ENCODE measurements at places on chromosomes 16 and 17. TPM values are rescaled to one million over a fixed set of nuclear protein-coding genes. Genes with fewer than 3 reads are reported as not detected.

- no peaks in the 10 kb centered on the region for H3K27me3 ChIP-seq
- H3K27ac ChIP-seq, result peak overlapping the region; percentile 88
- DNase-seq, result peak; percentile 27
Observed at GRCh38 chr17:15261802-15262290, 3.3 kb downstream of the PMP22 start.

GRCh38 chr17:34475296-34475695 is 104.1 kb upstream of the TMEM132E start:
- no peak for DNase-seq
- no peak overlapping the region for H3K27ac ChIP-seq
- H3K36me3 ChIP-seq, result no peaks in the 10 kb centered on the region
- no peaks in the 10 kb centered on the region for H3K4me1 ChIP-seq
- H3K4me3 ChIP-seq, result no peak overlapping the region

DNA sequence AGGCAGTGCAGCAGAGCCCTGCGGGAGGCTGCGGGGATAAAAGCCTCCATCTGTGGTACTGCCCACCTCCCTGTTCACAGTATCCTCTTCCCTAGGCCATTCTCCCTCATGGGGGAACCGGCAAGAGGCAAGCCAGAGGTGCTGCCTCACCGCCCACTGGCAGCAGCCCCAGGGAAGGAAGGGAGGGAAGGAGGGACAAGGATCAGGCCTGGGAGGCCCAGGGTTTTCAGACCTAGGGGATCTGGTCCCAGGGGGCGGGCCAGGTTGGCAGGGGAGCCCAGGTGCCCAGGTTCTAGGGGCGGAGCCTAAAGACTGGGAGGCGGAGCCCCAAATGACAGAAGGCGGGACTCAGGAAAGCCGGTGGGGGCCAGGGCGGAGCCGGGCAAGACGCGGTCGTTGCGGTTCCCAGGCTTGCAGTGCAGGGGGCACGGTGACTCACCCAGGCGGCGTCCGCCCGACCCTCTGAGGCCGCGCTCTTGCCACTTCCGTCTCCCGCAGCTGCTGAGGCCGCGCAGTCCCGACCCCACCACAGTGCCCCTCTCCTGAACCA is 3.0 kb upstream of the MTMR4 start:
- peak overlapping the region; percentile 91 for H3K27ac ChIP-seq
- H3K4me3 ChIP-seq, result peak overlapping the region; percentile 74
- peaks cover 28% of the 10 kb centered on the region for H3K4me1 ChIP-seq
- DNase-seq, result no peak
- H3K36me3 ChIP-seq, result no peaks in the 10 kb centered on the region

GRCh38 chr16:49854188-49854795 is 1.6 kb downstream of the ZNF423 start:
- H3K4me1 ChIP-seq, result peaks cover 5% of the 10 kb centered on the region
- H3K27ac ChIP-seq, result peak overlapping the region; percentile 79
- no peaks in the 10 kb centered on the region for H3K36me3 ChIP-seq
- peak overlapping the region; percentile 74 for H3K4me3 ChIP-seq

GRCh38 chr17:15341385-15341849 is at the start of gene TEKT3:
Gene TEKT3 (minus strand): TSS chr17:15341597. CDS start chr17:15331585, 10,012 bp downstream.
- H3K27me3 ChIP-seq, result no peaks in the 10 kb centered on the region
- H3K36me3 ChIP-seq, result no peaks in the 10 kb centered on the region
- no peak within 1 kb of the TSS for H3K27ac ChIP-seq

DNA sequence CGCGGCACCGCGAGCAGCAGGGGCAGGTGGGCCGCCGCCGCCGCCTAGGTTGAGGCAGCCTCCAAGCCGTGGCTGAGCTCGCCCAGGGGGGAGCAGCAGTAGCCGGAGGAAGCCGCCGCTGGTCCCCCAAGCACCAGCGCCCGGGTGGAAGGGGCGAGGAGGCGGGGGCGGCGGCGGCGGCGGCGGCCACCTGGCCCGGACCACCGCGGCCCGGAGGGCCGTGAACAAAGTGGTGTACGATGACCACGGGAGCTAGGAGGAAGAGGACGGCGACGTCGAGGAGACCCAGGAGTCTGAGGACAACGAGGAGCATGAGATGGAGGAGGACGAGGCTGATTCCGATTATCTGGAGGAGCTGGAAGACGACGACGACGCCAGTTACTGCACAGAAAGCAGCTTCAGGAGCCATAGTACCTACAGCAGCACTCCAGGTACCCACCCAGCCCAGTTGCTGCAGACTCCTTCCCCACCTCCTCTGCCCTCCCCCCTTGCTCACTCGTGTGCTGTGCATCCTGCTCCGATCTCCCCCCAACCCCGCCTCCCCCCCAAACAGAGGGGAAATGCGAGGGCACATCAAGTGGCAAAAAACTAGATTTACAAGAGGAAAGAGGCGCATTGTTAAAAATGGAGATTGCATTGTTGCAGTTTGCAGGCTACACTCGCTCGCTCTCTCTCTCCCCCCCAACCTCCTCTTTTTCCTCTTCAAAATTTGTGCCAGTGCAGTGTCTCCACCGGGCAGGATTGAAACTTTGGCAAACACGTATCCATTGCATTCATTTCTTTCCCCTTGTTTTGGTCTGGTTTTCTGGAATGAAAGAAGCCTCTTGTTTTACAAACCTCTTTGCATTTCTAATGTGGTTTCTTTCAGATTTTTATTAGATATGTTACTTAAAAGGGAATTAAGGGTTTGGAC is 41.8 kb upstream of the AMZ2 start:
- no peaks in the 10 kb centered on the region for H3K4me1 ChIP-seq
- H3K36me3 ChIP-seq, result no peaks in the 10 kb centered on the region
- no peaks in the 10 kb centered on the region for H3K27me3 ChIP-seq
- no peak for DNase-seq
- H3K27ac ChIP-seq, result peak overlapping the region; percentile 95

- H3K4me1 ChIP-seq, result peaks cover 17% of the 10 kb centered on the region
- no peaks in the 10 kb centered on the region for H3K27me3 ChIP-seq
- peak; percentile 86 for DNase-seq
- no peak overlapping the region for H3K4me3 ChIP-seq
Observed at GRCh38 chr16:70788668-70789594, 12.0 kb downstream of the VAC14 start.

GRCh38 chr17:69561462-69561861 is 147.0 kb downstream of the MAP2K6 start:
- no peaks in the 10 kb centered on the region for H3K27me3 ChIP-seq
- no peak overlapping the region for H3K27ac ChIP-seq
- no peak overlapping the region for H3K4me3 ChIP-seq
- no peak for DNase-seq
- no peaks in the 10 kb centered on the region for H3K36me3 ChIP-seq

DNA sequence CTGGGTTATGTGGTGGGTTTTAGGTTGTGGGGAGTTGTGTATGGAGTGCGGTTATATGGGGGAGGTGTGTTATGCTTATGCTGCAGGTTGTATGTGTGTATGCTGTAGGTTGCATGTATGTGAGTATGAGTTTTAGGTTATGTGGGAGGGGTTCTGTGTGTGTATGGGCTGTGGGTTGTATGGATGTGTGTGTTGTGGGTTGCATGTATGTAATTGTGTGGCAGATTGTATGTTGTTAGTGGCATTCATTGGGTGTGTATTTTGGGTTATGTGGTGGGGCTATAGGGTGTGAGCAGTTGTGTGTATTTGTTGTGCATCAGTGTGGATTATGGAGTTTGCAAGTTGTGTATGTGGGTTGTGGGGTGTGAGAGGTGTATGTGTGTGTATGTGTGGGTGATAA is 277.4 kb downstream of the NPIPA8 start:
- no peaks in the 10 kb centered on the region for H3K4me1 ChIP-seq
- H3K36me3 ChIP-seq, result no peaks in the 10 kb centered on the region
- no peak overlapping the region for H3K27ac ChIP-seq
- H3K27me3 ChIP-seq, result no peaks in the 10 kb centered on the region
- DNase-seq, result no peak

GRCh38 chr16:4614571-4615383 is at the start of gene UBALD1:
Gene UBALD1 (minus strand): TSS chr16:4614888. CDS start chr16:4614797, 91 bp downstream.
- peaks cover 32% of the 10 kb centered on the region for H3K4me1 ChIP-seq
- no peaks in the 10 kb centered on the region for H3K36me3 ChIP-seq
- peak within 1 kb of the TSS; percentile 89 for H3K4me3 ChIP-seq
- H3K27me3 ChIP-seq, result no peaks in the 10 kb centered on the region
- peak; percentile 88 for DNase-seq

DNA sequence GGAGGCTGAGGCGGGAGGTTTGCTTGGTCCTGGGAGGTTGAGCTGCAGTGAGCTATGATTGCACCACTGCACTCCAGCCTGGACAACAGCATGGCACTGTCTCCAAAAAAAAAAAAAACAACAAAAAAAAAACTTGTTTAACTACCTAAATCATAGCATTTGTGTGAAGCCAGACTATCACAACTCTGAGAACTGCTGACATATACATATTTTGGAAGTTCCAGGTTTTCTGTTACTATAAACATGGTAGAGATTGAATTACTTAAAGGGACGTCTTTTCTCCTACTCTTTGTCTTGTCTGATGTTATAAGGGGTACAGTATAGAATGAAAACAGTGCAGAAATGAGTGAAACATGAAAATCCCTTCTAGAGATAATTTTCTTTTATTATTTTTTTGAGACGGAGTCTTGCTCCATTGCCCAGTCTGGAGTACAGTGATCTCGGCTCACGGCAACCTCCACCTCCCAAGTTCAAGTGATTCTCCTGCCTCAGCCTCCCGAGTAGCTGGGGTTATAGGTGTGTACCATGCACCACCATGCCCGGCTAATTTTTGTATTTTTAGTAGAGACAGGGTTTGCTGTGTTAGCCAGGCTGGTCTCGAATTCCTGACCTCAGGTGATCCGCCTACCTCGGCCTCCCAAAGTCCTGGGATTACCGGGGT is 18.4 kb downstream of the ABCC1 start:
- H3K36me3 ChIP-seq, result no peaks in the 10 kb centered on the region
- H3K4me1 ChIP-seq, result peaks cover 9% of the 10 kb centered on the region
- no peak overlapping the region for H3K4me3 ChIP-seq
- no peak for DNase-seq
- H3K27ac ChIP-seq, result no peak overlapping the region

- H3K4me1 ChIP-seq, result no peaks in the 10 kb centered on the region
- no peak overlapping the region for H3K27ac ChIP-seq
- no peaks in the 10 kb centered on the region for H3K27me3 ChIP-seq
Observed at GRCh38 chr16:29641561-29641960, 21.5 kb upstream of the SPN start.

- H3K27ac ChIP-seq, result no peak overlapping the region
- H3K27me3 ChIP-seq, result no peaks in the 10 kb centered on the region
- no peak for DNase-seq
- H3K36me3 ChIP-seq, result no peaks in the 10 kb centered on the region
Observed at GRCh38 chr17:9979463-9979995, 74.5 kb upstream of the RCVRN start.

GRCh38 chr17:59435238-59435637 is 103.8 kb downstream of the YPEL2 start:
- no peak for DNase-seq
- peaks cover 8% of the 10 kb centered on the region for H3K4me1 ChIP-seq
- no peaks in the 10 kb centered on the region for H3K36me3 ChIP-seq
- H3K27ac ChIP-seq, result no peak overlapping the region

- peaks cover 10% of the 10 kb centered on the region for H3K4me1 ChIP-seq
- no peak for DNase-seq
- no peaks in the 10 kb centered on the region for H3K36me3 ChIP-seq
Observed at GRCh38 chr16:53666786-53667415, 36.8 kb downstream of the RPGRIP1L start.

- no peak overlapping the region for H3K27ac ChIP-seq
- no peaks in the 10 kb centered on the region for H3K4me1 ChIP-seq
- no peaks in the 10 kb centered on the region for H3K36me3 ChIP-seq
- DNase-seq, result no peak
Observed at GRCh38 chr17:11898526-11899235, 98.6 kb downstream of the ZNF18 start.

- DNase-seq, result no peak
- H3K4me3 ChIP-seq, result peak overlapping the region; percentile 90
- no peaks in the 10 kb centered on the region for H3K36me3 ChIP-seq
Observed at GRCh38 chr16:69338557-69339288, 641 bp downstream of the COG8 start.

The PLLP gene
- polyA plus RNA-seq, result 15.0 TPM

The PRCD gene
- polyA plus RNA-seq, result 4.6 TPM

The CD300E gene
- polyA plus RNA-seq, result 0.45 TPM

The SLC22A31 gene
- 6.2 TPM for polyA plus RNA-seq

All from testis (tissue), 5 donors.